ENCODE measurements at places on chromosomes 16 and 17.

GRCh38 chr17:78132767-78133178 is 2.2 kb downstream of the TMC8 start:
- no peak for ATAC-seq

DNA sequence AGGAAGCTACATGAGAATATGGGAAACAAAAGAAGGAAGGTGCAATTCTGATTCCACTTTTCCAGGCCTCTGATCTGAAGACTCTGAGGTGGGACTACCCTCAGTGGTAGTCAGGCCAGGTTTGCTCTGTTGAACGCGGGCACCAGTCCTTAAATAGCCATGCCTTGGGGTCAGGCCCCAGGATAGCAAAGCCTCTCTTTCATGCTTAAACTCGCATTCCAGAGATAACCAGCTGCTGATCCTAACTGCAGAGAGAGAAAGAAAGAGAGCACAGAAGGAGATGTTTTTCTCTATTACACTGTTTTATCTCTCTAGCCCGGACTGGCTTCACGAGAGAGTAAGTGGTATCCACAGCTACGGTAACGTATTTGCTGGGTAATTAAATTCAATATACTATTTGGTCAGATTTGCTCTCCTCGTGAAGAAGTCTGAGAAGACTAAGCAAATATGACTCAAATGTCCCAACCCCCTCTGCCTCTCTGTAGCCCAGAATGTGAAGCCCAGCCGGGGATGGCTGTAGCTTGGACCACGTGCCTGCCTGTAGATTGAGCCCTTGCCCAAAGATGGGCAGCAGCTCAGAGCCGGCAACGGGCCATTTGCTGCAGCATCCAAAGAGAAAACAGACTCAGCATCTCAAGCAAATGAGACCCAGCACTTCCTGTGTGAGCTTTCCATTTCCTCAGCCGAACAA is 122.2 kb downstream of the SMG6 start:
- peak; percentile 72 for ATAC-seq

GRCh38 chr17:19312406-19312805 is 50.1 kb downstream of the B9D1 start:
- ATAC-seq = no peak

DNA sequence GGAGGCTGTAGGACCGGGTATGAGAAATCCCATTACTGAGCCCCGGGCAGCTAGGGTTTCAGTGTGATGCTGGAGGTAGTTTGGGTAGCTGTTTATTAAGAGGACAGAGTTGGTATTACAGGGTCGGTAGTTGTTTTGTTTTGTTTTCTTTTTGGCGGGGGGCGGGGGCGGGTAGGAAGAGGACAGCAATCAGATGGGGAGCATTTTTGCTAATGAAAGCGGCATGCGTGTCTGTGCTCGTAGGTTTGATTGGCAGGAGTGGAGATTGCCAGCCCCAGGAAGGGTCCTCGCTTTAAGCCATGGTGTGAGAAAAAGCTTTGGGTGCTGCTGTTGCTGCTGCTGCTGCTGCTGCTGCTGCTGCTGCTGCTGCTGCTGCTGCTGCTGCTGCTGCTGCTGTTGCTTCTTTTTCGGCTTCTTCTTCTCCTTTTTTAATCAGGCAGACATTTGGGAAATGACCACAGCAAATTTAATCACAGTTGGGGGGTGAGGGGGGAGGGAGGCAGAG is 498.5 kb upstream of the ZFHX3 start:
- 0 out of 3 replicates have a peak, but pooled peaks have one; percentile 33 for ATAC-seq

DNA sequence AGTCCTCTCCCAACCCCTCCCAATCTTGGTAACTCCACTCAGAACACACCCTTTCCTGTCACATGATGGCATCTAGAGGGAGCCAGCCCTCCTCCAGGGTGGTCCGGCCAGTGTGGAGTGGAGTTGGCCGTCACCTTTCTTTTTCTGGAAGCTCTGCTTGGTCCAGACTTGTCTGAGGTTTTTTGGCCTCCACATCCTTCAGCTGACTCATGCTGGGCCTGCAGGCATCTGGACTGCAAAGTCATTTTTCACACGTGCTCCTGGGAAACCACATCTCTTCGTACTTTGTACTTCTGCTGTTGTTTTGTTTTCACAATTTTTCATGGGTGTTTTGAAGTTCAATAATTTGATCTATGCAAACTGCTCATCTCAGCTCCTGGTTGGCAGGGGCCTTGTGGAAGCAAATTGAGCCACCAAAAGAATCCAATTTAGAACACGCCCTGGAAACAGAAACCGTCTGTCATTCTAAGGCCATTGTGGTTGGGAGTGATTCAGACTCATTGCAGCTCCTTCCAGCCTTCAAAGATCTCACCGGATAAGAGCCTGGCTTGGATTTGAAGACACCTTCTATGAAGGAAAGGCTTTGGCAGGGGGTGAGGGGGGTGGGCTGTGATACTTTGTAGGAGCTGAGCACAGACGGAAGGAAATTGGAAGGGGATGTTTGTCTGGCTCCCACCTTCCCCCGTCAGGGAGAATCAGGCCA is 42.4 kb upstream of the NF1 start:
- ATAC-seq = peak; percentile 95

DNA sequence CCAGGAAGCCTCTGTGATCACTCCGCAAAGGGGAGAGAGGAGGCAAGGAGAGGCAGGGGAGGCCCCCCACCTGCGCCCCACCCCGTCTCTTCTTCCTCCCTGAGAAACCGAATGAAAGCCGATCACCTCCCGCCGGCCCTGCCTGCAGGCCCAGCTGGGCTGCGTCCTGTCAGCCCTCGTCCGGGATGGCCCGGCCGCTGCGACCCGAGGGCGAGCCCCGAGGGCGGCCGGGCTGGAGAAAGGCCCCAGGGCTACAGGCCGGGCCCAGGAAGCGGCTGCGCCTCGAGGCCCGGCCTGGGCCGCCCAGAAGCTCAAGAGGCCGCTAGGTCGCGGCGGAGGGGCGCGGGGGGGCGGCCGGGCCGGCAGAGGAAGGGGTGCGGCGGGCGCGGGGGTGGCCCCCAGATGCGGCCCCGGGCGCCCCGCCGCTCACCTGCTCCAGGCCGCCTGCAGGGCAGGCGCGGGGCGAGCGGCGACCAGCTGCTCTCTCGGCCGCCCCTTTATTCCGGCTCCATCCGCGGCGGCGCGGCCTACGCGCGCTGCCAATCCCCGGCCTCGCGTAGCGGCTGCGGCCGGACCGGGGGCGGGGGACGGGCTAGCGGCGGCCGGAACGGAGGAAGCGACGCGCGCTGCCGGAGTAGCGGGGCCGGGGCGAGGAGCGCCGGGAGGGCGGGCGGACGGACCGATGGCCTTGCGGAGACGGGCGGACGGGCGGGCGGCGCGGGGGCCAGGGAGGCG is at the start of gene ZNF319:
Gene ZNF319 (minus strand): TSS at position 702 of the 735 bp plus-strand sequence. CDS start 2,407 bp downstream, outside the sequence.
- no peak for ATAC-seq
